Lower lobe of right lung (tissue), 2 donors: ENCODE measurements at places on chromosomes 16 and 17.

- DNase-seq, result no peak
Observed at GRCh38 chr17:63735691-63736090, 5.9 kb downstream of the STRADA start.

DNA sequence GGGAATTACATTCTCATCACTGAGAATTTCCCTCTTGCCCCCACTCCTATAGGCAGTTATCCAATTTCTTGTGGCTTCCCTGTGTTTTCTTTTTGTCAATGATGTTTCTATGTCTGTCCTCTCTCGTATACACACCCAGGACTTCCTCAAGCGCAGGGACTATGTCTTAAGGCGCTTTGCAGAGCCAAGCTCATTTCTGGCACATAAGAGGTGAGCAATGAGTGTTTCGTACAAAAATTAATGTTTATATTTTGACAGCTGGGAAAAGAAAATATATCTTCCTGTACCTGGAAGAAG, 947 bp downstream of the DDX42 start:
- DNase-seq, result no peak

DNA sequence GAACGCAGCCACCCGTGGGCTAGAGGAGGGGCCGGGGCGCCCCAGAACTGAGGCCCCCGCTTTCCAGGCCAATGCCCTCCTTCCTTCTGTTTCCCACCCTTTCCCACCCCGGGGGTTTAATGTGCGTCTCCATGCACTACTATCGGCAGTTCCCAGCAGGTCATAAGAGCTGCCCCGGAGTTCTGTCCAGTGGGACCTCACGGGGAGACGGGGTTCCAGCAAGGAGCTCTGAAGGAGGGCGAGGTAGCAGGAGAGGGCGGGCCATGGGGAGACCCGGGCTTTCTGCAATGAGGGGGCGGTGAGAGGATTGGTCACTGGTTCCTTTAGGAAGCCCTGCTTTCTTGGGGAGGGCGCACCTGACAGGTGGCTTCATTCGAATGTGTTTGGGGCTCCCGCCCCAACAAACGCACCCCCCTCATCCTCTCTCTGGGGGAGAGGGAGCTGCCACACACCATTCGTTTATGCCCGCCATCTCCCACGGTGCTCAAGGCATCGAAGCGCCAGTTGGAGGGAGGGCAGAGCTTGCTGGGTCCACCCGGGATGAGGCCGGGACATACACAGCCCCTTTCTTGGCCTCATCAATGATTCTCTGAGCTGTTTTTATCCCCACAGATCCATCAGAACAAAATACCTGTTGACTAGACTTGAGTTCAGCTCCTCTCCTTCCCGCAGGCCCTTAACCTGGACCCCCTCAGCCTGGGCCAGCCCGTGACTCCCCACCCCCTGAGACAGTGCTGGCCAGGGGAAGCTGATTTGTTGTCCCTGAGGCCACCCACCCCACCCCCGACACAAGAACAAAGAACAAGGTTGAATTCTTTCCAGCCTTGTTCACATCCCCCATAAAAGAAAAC, 44.1 kb downstream of the SLC7A5 start:
- DNase-seq, result no peak

DNA sequence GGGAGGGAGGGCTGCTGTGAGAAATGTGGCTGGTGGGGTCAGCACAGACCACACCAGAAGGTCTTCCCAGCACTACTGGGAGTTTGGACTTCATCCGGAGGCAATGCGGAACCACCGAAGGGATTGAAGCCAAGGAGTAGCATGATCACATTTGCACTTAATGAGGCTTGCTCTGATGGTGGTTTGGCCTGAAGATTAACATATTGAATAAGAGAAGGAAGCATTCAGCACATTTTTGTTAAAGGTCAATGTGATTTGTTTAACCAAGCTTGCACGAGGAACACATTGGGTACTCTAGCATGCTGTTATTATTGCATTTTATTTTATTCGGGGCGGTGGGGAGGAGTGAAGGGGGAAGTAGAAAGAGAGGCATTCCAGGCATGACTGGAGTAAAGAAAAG, 378.6 kb downstream of the UTP18 start:
- no peak for DNase-seq

- no peak for DNase-seq
Observed at GRCh38 chr17:7058831-7059447, 15.0 kb upstream of the SLC16A11 start.

GRCh38 chr16:50944436-50944835, 202.6 kb downstream of the CYLD start:
- DNase-seq, result no peak

GRCh38 chr16:56984639-56985038, 4.7 kb upstream of the NLRC5 start:
- DNase-seq, result no peak

GRCh38 chr16:2428051-2428783, 1.0 kb upstream of the CCNF start:
- no peak for DNase-seq

- no peak for DNase-seq
Observed at GRCh38 chr16:89842471-89843408, 14.5 kb downstream of the SPIRE2 start.

- DNase-seq, result no peak
Observed at GRCh38 chr16:2009164-2009711, 383 bp downstream of the ZNF598 start.

GRCh38 chr16:9082422-9082821, 9.0 kb upstream of the HAPSTR1 start:
- DNase-seq, result no peak

GRCh38 chr17:70769956-70770355, 600.6 kb downstream of the KCNJ2 start:
- DNase-seq, result no peak

DNA sequence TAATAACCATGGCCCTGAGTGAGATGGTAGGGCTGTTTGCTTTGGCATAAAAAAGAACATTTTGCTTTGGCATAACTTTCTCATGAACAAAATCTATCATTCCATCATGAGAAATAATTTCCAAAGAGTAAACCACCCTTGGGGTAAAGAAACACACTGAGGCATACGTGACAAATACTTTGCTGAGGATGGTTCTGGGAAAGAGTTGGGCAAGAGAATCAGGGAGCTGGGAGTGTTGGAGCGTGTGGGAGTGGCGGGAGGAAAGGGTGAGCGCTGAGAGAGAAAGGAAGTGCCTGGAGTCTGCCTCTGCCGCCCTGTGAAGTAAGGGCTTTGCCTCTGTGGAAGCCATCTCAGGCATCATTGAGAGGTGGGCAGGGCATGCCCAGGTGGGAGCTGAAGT, 60.2 kb upstream of the ARHGAP44 start:
- DNase-seq, result no peak

GRCh38 chr16:82241469-82242052, 71.5 kb upstream of the MPHOSPH6 start:
- DNase-seq, result no peak

GRCh38 chr17:49525831-49526741, 31.0 kb downstream of the NGFR start:
- no peak for DNase-seq

DNA sequence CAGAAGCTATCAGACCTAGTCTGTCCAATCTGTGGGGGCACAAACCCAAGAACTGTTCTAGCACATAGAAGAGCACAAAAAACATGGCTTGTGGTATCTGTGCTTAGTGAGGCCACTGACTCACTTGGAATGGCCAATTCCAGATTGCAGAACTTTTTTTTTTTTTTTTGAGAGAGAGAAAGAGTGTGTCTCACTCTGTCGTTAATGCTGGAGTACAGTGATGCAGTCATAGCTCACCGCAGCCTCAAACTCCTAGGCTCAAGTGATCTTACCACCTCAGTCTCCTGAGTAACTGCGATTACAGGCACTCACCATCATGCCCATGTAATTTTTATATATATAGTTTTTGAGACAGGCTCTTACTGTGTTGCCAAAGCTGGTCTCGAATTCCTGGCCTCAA, 77.2 kb upstream of the CLEC3A start:
- no peak for DNase-seq

GRCh38 chr17:38911081-38911730, 14.2 kb upstream of the LASP1NB start:
- DNase-seq, result peak; percentile 41

- DNase-seq, result no peak
Observed at GRCh38 chr17:67531291-67531690, 154.2 kb downstream of the PITPNC1 start.

DNA sequence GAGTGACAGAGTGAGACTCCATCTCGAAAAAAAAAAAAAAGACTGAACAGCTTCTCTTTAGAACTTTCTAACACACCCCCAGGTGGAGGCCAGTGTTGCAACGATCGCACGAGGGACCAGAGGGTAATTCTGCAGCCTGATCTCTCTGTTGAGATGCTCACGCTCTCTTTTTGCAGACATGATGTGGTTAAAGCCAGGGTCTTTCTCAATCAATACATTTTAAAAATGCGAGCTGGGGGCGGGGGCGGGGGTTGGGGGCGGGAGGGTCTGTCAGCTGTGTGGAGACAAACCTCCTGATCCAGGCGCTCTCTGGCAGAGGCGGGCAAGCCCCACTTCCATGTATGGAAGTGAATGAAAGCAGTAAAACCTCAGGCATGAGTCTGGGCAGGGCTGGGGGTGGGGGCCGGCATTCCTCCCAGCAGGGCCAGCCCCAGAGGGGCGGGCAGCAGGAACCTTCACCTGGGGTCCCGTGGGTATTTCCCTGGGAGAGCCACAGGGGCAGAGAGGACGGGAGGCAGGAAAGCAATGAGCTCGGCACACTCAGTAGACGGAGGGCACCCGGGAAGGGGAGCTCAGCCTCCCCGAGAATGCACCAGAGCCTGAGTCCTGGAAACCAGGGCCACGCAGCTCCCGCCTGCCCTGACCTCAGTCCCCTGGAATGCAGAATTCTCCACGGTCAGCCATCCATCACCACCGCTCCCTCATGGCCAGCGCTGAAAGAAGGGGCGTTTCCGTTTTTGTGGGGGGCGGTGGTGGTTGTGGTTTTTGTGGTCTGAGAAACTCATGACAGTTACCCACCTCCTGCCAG, 28.0 kb downstream of the NXN start:
- no peak for DNase-seq

GRCh38 chr17:57665696-57666095, 79.4 kb downstream of the CCDC182 start:
- DNase-seq, result no peak

- no peak for DNase-seq
Observed at GRCh38 chr16:83738923-83739503, 68.8 kb upstream of the HSBP1 start.

DNA sequence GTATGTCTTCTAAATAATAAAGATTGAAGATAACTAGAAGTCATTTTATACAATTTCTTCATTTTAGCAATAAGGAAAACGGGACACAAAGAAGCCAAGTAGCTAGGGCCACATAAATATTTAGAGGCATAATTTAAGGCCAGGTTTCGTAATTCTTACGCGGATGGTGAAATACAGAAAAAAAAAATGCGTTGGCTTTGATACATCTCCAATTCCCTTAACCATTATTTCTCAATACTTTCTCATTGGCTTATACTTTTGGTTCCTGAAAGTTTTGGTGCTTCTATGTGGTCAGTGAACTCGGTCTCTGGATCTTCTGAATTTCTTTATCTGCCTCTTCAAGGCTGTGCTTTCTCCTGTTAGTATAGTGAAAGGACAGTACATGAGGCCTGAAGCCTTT, 888.1 kb downstream of the KCNJ2 start:
- DNase-seq, result no peak

GRCh38 chr17:40556198-40556661, 9.0 kb downstream of the CCR7 start:
- no peak for DNase-seq

DNA sequence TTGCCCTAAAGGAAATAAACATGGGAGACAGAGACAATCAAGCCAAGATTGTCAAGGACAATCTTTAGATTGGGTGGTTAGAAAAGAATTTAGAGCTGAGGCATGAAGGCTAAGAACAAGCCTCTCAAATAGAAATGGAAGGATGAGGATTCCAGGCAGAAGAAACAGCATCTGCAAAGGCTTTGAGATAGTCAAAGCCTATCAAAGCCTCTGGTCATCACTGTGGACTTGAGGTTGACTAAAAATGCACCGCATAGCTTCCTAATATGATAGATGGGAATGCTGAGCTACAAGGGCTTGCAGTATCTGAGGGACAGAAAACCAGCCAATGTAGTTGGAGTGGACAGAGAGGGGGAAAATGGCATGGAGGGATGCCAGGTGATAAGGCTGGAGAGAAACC, 109.8 kb upstream of the FAM20A start:
- DNase-seq, result no peak

DNA sequence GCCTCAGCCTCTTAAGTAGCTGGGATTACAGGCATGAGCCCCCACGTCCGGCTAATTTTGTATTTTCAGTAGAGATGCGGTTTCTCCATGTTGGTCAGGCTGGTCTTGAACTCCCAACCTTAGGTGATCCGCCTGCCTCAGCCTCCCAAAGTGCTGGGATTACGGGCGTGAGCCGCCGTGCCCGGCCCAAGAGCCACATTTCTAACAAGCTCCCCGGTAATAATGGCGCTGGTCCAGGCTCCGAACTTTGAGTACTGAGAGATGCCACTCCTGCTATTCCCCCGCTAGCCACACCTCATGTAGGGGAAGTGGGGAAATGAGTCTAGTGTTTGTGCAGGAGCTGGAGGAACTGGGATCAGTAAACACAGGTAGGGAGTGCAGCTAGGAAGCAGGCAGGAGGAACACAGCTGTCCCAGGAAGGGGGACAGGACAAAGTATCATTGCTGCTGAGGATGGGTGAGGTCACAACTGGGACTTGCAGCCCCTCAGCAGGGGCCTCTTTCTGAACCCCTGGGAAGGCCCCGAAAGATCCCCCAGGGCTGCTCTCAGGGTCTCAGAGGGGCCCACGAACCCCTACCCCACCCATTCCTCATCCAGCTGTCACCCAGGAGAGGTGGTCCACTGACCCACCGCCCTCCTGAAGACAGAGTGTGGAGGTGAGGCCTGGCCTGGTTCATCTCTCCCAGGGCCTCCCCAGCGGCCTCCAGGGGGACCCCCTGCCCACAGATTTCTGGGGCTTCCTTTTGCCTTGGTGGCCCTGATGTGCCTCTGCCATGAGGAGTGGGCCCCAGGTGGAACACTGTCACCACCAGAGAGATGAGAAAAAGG, 3.7 kb upstream of the KREMEN2 start:
- no peak for DNase-seq

DNA sequence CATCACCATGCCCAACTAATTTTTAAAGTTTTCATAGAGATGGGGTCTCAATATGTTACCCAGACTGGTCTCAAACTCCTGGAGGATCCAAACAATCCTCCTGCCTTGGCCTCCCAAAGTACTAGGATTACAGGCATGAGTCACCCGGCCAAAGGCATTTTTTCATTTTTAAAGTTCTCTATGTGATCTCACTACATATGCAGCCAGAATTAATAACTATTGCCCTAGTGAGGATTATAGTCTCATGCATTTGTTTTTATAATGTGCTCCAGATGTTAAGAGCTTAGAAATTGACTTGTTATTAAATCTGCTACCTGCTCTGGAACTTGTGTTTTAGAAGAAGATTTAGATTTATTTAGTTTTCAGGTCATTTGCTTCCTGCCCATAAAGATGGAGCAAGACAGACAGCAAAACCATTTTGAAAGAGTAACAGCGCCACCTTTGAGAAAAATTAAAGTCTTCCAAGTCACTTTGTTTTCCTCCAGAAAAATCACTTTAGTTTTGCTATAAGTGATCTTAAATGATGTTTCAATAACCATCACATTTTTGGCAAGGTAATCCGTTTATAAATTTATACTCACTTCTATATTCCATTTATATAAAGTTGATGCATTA, 79.5 kb downstream of the CA4 start:
- DNase-seq, result no peak
